ENCODE measurements at places on chromosomes 2 and 18.

DNA sequence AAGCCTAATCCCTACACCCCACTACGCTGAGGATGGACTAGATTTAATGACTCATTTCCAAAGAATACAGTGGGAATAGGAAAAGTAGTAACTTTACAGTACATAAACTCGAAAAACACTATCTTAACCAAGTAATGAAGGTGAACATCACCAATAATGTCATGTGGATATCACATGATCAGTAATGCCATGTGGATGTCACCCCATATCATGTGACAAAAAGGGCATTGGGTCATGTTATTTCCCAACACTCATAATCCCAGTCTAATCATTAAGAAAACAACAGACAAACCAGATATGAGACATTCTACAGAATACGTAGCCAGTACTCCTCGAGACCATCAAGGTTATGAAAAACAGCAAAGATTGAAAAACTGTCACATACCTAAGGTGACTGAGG lies 667.3 kb upstream of the CRIM1 start:
- DNase-seq, result no peak

DNA sequence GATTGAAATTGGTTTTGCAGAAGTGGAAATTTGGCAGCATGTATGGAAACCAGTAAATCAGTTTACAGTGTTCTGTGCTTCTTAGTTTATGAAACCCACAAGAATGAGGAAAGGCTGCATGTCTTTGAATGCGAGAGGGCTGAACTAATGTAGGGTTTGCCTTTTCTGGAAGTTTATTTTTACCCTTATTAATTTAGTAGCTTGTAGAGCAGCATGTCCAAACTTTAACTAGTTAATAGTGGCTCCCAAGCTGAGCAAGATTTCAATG lies 50.4 kb downstream of the LDLRAD4 start:
- DNase-seq, result no peak

- no peak for DNase-seq
Measured at GRCh38 chr2:221123396-221123795, 448.7 kb downstream of the EPHA4 start.

DNA sequence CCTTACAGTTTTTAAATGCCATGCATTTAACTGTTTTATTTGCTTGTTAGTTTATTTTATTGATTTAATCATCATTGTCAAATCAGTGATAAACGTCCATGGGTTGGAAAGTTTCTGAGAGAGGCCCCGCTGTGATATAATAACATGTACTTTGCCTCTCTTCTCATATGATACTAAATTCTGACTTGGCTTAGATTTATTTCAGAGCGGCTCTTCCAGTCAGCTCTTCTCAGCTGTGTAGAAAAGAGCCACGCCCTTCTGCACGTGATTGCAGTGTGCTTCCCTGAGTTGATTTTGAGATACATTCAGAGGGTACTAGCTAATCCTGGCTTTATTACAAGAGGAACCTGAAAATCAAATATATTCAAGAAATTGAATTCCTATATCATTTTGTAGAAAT lies 218.6 kb downstream of the KCNE4 start:
- no peak for DNase-seq

GRCh38 chr2:48467637-48468036 lies 62.3 kb upstream of the STON1 start:
- DNase-seq, result no peak

DNA sequence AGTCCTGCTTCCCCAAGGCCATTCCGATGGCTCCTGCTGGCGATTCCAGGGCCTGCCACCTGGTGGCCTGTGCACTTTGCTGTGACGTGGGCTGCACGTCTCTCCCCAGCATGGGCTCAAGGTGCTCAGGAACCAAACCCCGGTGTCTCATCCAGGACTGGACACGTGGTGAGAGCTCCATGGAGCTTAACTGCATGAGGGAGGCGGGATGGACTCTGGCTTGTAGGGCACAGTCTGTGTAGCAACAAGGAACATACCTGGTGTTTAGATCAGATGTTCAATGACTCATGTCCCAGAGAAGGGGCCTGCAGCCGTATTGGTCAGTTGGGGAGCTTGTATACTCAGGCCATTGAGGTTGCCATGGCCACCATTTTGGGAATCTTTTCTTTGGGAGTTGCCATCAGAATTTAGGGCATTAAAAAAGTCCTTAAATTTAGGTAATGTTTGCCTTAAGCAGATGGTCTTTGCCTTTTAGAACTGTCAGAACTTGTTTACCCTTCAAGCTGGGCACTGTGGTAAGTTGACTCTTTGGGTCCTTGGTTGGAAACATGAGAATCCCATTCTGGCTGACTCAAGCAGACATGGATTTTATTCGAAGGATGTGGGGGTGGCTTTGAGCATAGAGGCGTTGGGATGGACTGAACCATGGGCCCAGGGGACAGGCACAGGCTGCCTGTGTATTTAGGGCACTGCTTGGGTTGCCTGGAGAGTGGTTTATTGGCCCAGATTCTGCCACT lies 21.0 kb downstream of the AGAP1 start:
- no peak for DNase-seq

GRCh38 chr18:7899078-7899477 lies 332.0 kb downstream of the PTPRM start:
- no peak for DNase-seq

GRCh38 chr18:76857476-76857875 lies 35.1 kb downstream of the ZNF236 start:
- DNase-seq, result no peak

All from NCI-H345 (cell line).